Activated CD8-positive, alpha-beta memory T cell treated with anti-CD3 and anti-CD28 coated beads for 48 hours (primary cell): ENCODE measurements at places on chromosomes 7 and 10.

- DNase-seq = no peak
Observed at GRCh38 chr7:105982388-105982787, 19.3 kb downstream of the CDHR3 start.

- DNase-seq = no peak
Observed at GRCh38 chr10:30865141-30865926, 166.3 kb downstream of the ZNF438 start.

- no peak for DNase-seq
Observed at GRCh38 chr7:14191686-14192098, 202.2 kb upstream of the ETV1 start.

DNA sequence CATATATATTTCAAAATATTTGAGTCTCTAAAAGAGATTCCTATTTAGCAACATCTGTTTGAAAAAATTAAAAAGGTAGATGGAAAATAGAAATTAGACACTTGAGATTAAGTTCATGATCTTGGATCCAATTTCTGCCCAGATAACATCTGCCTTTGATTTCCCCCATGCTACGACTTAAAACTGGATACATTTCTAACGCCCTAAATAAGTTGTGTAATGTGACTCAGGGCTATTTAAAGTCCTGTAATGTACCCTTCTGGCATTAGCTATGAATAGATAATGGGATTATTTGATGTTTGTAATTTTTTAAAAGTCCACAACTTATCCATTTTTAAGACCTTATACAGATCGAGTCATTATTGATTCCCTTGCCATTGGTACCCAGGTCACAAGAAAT lies 23.4 kb downstream of the CFAP43 start:
- DNase-seq = no peak

- DNase-seq = no peak
Observed at GRCh38 chr10:107579970-107580369, 415.5 kb upstream of the SORCS1 start.

GRCh38 chr10:94224656-94225055 lies 138.1 kb downstream of the NOC3L start:
- no peak for DNase-seq

GRCh38 chr10:13404305-13404759 lies 56.2 kb upstream of the SEPHS1 start:
- no peak for DNase-seq

DNA sequence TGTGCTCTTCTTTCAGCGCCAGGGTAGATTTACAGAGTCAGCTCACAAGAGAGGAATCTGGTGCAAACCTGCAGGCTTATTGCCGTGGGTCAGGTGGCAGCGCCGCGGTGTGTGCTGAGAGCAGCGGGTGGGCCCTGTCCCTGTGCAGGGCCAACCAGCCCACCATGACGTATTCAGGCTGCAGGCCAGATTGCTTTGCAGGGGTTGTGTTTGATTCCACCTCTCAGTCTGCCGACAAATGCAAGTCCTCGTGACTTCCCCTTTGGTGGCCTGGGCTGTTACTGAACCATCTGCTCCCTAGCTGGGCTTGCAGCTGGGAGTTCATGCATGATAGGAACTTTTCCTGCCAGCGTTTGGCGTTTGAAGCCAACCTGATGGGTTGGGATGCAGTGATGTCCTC lies 66.7 kb upstream of the LEP start:
- DNase-seq = no peak

DNA sequence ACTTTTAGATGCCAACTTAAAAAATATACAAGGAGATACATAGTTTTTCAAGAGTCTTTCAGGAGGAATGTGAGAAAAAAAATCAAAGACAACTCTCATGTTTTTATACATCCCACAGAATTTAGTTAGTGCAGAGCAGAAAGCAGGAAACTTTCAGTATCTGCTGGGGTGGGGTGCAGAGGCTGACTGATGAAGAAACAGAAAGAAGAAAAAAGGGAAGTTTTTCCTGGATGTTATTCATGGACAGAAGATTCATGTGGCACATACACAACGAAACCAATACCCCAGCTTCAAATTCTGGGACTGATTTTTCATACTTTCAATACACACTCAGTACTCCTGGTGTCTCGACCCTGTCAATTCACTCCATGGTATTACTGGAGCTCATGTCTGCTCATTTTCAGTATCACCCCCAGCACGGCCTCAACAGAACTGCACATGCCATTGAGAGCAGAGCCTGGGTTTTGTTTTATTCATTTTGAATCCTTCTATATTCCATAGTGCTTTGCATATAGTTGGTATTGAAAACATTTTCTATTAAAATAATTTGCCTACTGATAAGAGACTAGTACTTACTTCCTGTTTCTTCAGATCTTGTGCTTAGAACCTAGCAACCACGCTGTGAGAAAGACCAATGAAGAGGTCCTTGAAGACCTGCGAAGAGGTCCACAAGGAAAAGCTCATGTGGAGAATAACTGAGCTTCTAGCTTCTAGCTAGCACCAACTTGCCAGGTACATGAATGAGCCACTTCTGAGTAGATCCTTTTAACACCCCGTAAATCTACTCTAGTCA lies 49.0 kb downstream of the NDUFB2 start:
- no peak for DNase-seq

- no peak for DNase-seq
Observed at GRCh38 chr10:130782467-130782866, 529.1 kb downstream of the TCERG1L start.

DNA sequence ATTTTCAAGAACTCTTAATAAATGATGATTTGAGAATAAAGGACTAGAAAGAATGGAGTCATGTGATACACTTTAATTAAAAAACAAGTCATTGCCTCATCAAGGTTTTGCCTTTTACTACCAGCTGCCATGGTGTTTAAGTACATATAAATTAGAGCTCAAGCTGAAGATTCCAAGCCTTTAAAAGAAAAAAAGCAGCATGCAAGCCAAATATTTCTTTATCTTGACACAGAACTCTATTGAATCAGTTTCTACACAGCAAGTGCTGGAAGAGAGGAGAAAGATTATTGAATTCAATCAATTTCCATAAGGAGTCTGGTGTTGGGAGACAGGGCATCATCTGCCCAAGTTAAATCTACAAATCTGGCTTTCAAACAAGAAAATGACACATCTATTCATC lies 347.9 kb downstream of the WDR11 start:
- no peak for DNase-seq

GRCh38 chr7:106588422-106589197 lies 72.3 kb downstream of the CCDC71L start:
- no peak for DNase-seq

GRCh38 chr7:139619367-139619657 lies 95.8 kb downstream of the CLEC2L start:
- DNase-seq = no peak

- no peak for DNase-seq
Observed at GRCh38 chr10:104257235-104257634, 2.5 kb downstream of the GSTO1 start.

GRCh38 chr10:43739161-43739560 lies 90.5 kb upstream of the ZNF32 start:
- no peak for DNase-seq

DNA sequence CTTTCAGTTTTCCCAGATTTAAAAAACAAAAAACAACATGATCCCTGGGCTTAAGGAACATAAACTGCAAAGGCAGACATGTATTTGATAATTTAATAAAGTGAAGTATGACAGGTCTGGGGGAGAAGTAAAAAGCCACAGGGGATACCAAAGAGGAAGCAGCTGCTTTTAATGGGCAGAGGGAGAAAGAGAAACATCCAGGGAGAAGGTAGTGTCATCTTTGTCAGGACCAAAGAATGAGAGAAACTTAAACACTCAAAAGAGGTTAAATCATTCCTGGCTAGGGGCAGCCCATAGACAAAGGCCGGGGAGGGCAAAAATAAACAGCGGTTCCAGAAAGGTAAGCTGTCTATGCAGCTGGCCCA lies 94.5 kb downstream of the GRB10 start:
- DNase-seq = no peak

DNA sequence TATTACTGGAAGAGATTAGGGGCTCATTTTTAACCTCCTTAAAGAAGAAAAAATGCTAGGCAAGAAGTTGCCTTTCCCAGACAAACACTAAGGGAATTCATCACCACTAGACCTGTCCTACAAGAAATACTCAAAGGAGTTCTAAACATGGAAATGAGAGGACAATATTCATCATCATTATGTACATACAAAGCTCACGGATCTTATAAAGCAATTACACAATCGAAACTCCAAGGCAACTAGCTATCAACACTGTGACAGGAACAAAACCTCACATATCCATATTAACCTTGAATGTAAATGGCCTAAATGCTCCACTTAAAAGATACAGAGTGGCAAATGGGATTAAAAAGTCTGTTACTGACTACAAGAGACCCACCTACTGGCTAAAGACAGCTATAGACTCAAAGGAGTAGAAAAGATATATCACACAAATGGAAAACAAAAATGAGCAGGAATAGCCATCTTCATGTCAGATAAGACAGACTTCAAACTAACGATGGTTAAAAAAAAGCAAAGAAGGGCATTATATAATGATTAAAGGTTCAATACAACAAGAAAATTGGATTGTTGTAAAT lies 246.6 kb downstream of the ADRA2A start:
- no peak for DNase-seq

DNA sequence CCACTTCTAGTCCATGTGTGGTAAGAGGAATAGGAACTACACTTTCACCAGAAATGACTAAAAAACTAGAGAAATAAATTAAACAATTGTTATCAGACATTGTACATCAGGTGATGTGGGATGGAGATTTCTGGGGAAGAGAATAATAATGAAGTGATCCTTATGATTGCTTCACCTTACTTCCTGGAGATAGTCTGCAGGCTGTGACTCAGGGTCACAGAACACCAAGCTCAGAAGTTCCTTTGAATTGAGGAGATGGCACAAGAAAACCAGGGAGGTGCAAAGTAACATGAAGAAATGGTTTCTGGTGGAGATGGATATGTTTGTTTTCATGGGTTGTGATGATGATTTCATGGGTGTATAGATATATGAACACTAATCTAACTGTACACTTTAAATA lies 44.5 kb downstream of the ZWINT start:
- DNase-seq = no peak

DNA sequence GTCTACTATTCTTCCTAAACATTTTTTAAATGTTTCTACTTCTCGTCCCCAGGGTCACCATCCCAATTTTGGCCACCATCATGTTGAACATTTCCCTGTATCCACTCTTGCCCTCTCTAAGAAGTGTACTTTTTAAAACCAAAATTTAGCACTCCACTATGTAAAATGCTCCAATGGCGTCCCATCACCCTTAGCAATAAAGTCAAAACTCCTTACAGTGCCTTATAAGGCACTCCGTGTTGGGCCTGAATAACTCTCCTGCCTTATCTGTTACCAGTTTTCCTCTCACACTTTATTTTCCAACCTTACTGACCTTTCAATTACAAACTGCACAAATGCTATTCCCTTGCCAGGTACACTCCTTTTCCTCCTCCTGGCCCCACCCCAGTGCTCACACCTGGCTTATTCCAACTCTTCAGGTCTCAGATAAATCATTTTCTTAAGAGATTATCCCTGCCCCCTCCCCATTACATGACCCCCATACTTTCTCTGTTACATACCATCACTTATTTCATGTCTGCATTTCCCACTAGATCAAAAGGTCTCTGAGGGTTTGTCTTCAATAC lies 1.3 kb downstream of the TMEM168 start:
- no peak for DNase-seq

DNA sequence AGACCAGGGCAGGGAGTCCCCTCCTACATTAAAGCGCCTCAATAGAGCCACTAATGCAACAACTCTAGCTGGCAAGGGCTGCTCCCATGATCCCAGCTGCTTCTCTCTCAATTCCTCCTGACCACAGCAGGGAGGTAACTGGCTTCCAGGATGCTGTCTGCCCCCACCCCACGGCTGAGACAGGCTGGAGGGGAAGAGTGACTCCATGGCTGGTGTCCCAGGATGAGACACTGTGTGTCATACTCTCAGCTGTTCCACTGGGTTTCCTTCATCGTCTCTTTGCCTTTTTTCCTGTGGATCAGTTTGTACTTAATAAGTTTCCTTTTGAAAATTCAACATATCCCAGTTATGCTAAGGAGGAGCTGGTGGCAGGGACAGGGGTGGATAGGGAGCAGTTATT lies 27.7 kb upstream of the MYH16 start:
- no peak for DNase-seq

GRCh38 chr7:1283941-1284742 lies 51.5 kb downstream of the UNCX start:
- no peak for DNase-seq
